ENCODE measurements at places on chromosomes 7 and 10.

GRCh38 chr10:80410122-80410521 lies 1.8 kb downstream of the PRXL2A start:
- DNase-seq, result no peak

DNA sequence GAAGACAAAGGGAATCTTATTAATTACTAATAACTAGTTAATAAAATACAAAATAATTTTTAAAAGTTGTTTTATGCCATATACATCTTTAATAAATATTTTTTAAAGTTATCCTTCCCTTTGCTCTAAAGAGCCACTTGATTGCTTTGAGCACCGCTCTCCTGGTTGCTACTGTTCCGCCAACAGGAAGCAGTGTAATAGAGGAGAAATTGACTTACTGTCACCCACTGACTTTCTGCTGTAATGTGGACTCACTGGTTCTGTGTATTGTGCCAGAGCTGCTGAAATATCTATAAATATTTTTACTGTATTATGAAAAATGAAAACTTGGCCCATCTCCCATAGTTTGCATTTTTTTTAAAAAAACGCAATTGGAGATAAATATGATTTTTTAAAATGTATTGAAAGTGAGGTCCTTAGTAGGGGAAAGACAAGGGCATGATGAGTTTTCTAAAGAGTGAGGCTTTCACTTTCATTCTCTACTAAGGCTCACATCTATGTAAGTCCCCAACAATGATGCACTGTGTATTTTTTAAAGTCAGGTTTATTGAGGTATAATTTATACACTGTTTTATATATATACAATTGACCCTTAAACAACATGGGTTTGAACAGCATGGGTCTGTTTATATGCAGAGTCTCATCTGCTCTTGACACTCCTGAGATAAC lies 100.5 kb downstream of the NPY start:
- no peak for DNase-seq

- DNase-seq, result no peak
These were observed 295.8 kb downstream of the CELF2 start for GRCh38 chr10:11313463-11313862.

DNA sequence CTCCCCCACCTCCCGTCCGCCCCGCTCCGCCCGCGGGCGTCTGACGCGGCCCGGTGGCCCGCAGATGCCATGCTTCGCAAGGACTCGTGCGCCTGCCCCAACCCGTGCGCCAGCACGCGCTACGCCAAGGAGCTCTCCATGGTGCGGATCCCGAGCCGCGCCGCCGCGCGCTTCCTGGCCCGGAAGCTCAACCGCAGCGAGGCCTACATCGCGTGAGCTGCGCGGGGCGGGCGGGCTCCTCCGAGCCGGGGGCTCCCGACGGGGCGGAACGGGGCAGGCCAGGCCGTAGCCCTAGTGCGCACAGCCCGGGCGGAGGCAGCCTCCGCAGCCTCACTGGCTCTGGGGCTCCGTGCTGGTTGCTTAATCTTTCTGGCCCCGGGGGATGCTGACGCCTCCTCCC lies 2.8 kb downstream of the ASIC3 start:
- peak; percentile 78 for DNase-seq

GRCh38 chr10:47454008-47454779 lies 29.7 kb downstream of the ANXA8 start:
- DNase-seq, result no peak

DNA sequence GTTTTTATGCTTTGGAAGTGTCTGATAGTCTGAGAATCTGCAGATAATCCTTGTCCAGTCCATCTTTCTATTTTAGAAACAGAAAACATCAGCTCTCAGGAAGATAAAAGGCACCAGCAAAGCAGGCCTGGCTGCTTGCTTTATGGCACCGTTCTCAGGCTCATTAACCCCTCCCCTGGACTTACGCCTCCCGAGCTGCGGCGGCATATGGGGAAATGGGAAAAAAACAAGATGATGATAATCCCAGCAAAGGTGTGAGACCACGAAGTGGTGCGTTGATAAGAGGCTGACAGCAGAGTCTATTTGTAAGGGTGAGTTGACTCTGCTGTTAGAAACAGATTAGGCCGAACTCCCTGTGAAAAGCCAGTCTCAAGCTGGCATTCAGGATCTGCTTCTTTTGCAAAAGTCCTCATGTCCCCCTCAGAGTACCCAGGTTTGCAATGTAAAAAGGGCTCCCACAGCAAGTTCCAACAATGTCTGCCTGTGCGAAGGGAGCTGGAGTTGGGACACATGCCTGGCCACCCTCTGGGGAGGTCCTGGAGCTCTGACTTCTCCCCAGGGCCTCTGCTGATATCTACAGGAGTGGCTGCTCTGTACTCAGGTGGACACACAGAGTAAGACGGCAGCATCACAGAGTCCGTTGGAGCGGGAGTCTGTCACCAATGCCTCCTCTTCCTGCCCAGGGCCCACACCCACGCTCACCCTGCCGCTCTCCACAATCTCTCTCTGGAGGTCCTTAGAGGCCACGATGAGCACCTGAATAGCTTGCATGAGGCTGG lies 54.3 kb downstream of the SPDYE5 start:
- DNase-seq, result no peak

- DNase-seq, result no peak
These were observed 44.5 kb downstream of the FAM53B start for GRCh38 chr10:124699471-124700292.

DNA sequence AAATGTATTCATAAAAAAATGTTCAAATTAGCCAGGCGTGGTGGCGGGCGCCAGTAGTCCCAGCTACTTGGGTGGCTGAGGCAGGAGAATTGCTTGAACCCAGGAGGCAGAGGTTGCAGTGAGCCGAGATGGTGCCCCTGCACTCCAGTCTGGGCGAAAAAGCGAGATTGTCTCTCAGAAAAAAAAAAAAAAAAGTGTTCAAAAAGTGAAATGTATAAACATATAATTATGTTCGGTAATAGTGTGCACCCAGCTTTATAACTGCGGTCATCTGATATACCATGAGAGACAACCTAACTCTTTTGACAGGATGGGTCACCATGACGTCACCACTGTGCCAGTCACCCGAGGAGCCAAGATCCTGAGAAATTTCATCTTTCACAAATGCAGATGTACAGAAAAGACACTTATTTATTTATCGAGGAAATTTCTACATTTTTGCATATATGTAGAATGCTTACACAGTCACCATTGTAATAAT lies 594 bp upstream of the RP9 start:
- peak; percentile 27 for DNase-seq

GRCh38 chr10:96448021-96448457 lies 65.7 kb downstream of the TLL2 start:
- no peak for DNase-seq
